ENCODE measurements at places on chromosomes 2 and 18.
A peak's percentile ranks its signal among the peaks of the same experiment; 100 is the strongest.

- DNase-seq = no peak
Observed at GRCh38 chr2:27855476-27855875, 34.7 kb downstream of the RBKS start.

GRCh38 chr2:12604341-12604740, 112.4 kb upstream of the TRIB2 start:
- no peak for DNase-seq

DNA sequence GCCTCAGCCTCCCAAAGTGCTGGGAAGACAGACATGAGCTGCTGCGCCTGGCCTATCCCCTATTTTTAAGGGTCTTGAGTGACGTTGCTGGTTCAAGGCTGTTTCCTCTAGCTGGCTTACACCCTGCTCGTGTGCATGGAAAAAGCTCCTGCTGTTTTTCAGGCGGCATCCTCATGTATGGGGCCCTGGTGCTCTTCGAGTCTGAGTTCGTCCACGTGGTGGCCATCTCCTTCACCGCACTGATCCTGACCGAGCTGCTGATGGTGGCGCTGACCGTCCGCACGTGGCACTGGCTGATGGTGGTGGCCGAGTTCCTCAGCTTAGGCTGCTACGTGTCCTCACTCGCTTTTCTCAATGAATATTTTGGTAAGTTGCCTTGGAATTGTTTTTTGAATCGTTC, 22.0 kb upstream of the NFATC1 start:
- no peak for DNase-seq

- no peak for DNase-seq
Observed at GRCh38 chr2:172998547-172999272, 76.9 kb upstream of the MAP3K20 start.

DNA sequence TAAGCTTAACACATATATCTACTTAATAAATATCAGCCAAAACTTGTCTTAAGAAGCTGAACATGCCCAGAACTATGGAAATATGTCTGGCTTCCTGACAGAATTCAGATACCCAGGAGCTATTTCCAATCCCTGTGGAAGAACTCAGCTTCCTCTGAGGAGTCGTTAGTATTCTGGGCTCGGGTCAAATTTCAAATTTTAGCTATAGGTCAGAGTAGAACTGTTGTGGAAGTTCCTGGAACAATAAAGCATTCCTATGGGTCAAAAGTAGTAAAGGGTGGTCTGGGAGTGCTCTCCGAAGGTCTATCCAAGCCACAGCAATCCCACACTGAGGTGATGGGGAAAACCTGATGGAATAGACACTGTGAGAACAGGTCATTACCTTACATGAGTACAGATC, 342.7 kb upstream of the CHST9 start:
- no peak for DNase-seq

DNA sequence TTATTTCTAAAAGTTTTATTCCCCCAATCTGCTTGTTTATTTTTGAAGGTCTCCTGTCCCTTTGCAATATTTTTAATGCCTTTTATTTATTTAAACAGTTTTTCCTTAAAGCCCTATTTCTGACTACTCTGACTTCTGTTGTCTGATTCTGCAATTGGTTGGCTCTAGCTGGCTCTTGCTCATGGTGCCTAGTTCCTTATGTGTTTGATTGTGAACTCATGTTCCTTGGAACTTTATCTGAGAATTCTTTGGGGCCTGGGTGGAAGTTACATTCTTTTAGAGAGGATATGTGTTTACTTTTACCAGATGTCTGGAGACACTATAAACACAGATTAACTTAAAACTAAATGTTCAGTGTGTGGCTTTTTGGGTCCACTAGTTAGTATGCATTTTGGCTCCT, 175.9 kb downstream of the DYSF start:
- no peak for DNase-seq

DNA sequence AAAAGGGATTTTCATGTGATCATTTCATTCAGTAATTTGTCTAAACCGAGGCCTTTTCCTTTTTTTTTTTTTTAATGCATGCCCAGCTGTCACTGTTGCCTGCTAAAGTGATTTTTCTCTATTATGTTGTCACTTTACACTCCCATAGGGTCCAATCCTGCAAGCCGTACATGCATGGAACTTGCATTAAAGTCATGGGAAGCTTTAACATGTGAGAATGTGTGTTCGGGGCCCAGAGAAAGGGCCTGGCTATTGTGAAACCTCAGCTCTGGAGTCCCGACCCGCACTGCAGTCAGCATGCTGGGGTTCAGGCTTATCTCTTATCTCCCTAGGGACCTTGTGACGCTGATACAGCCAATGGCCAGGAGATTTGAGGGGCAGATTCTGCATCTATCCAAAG, 474.6 kb downstream of the SLC4A3 start:
- DNase-seq = no peak

- no peak for DNase-seq
Observed at GRCh38 chr2:206570199-206570598, 72.1 kb upstream of the FAM237A start.

- no peak for DNase-seq
Observed at GRCh38 chr18:69230204-69230603, 170.5 kb upstream of the DOK6 start.

- no peak for DNase-seq
Observed at GRCh38 chr2:163248376-163249253, 410.0 kb upstream of the KCNH7 start.

- DNase-seq = no peak
Observed at GRCh38 chr2:178404368-178404767, 46.6 kb downstream of the PRKRA start.

DNA sequence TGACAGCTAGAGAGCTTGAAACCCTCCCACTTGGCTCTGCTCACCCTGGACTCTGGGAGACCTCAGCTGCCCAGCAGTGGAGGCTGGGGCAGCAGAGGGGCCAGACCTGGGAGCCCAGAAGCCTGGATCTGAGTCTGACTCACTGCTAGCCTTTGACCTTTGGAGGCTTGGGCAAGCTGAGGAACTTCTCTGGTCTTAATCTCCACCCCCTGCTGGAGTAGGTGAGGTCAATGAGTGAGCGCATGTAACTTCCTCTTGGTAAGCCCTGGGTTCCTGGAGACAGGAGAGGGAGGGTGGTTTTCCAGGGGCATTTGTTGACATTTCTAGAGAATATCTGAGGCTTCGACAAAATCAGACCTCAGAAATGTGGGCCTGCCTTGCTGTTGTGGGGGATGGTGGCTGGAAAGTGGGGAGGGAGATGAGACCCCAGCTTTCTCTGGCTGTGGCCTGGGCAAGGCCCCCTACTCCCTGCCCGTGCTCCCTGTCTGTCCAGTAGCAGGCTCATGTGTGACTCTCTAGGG, 73.0 kb upstream of the YWHAQ start:
- DNase-seq = no peak

GRCh38 chr2:220166616-220167015, 539.2 kb downstream of the SLC4A3 start:
- no peak for DNase-seq

DNA sequence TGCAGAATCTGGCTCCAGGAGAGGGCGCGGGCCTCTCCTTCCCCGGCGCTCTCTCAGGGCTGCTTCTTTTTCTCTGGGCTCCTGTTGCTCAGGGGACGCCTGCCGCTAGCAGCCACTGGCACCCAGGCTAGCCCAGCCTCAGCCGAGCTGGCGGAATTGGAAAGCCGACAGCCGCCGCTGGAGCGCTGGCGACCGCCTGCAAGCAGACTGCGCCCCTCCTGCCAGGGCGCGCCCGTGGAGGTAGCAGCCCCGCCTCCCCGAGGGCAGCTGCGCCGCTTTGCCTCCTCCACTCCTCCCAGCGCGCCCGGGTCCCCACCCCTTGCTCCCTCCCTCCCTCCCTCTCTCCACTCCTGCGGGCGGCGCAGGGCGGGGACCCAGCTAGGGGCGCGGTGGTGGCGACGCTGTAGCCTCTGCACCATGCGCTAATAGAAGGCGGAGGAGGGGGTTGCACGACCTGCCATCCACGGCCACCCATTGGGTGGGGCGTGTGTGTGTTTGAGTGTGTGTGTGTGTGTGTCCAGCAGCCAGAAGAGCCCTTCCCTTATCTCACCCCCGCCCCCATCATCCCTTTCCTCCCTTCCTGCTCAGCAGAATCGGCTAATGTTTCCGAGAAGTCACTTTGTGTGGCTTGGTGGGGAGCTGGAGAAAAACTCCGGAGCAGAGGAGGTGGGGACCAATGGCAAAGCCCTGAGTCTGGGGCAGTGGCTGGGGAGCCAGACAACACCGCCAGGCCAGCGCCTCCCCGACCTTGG, at the start of gene SCN9A:
Gene SCN9A (minus strand): TSS at position 209 of the 752 bp plus-strand sequence. CDS start 64,188 bp downstream, outside the sequence.
- DNase-seq = peak; percentile 73

DNA sequence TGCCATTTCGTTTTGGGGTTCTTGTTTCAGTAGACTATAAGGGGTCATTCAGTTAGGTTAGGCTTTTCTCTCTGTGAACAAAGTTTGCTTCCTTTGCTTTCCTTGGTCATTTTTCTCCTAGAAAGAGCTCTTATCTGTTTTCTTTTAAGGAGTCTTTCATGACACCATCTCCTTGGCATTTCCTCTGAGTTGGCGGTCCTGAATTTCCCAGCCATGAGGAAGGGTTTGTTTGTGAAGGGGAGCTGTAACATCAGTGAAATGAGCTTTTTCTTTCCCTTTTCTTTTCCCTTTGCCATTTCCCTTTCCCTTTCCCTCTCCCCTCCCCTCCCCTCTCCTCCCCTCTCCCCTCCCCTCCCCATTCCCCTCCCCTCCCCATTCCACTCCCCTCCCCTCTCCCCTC, 61.7 kb downstream of the MAP4K4 start:
- DNase-seq = no peak

- peak; percentile 93 for DNase-seq
Observed at GRCh38 chr2:95043300-95044093, 18.0 kb downstream of the MAL start.

- DNase-seq = no peak
Observed at GRCh38 chr2:239720361-239721360, 304.5 kb downstream of the NDUFA10 start.

GRCh38 chr2:33529771-33530481, 53.5 kb downstream of the RASGRP3 start:
- DNase-seq = no peak

GRCh38 chr2:127551221-127551930, 15.9 kb downstream of the MYO7B start:
- DNase-seq = no peak

GRCh38 chr18:9506046-9506792, 30.9 kb downstream of the RALBP1 start:
- no peak for DNase-seq

GRCh38 chr2:100736121-100736915, 83.6 kb upstream of the NPAS2 start:
- DNase-seq = no peak

GRCh38 chr18:374721-375168, 106.9 kb upstream of the THOC1 start:
- no peak for DNase-seq

- DNase-seq = no peak
Observed at GRCh38 chr18:52000435-52000834, 339.6 kb upstream of the DCC start.

DNA sequence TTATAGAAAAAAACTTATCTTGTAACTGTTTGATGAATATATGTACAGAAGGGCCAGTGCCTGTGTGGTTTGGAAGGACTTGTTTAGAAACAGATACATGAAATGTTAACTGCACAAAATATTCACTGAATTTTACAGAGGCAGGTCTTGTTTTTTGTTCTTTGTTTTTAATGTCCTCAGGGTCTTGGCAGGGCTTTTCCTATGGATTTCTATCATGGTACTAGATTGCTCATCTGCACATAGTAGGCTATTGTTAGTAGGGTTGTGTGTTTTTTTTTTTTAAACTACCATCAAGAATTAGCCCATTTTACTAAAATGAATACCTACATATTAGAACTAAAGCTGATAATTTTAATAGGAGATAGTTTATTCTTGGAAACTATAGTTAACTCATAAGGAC, 3.5 kb downstream of the CABYR start:
- DNase-seq = no peak

DNA sequence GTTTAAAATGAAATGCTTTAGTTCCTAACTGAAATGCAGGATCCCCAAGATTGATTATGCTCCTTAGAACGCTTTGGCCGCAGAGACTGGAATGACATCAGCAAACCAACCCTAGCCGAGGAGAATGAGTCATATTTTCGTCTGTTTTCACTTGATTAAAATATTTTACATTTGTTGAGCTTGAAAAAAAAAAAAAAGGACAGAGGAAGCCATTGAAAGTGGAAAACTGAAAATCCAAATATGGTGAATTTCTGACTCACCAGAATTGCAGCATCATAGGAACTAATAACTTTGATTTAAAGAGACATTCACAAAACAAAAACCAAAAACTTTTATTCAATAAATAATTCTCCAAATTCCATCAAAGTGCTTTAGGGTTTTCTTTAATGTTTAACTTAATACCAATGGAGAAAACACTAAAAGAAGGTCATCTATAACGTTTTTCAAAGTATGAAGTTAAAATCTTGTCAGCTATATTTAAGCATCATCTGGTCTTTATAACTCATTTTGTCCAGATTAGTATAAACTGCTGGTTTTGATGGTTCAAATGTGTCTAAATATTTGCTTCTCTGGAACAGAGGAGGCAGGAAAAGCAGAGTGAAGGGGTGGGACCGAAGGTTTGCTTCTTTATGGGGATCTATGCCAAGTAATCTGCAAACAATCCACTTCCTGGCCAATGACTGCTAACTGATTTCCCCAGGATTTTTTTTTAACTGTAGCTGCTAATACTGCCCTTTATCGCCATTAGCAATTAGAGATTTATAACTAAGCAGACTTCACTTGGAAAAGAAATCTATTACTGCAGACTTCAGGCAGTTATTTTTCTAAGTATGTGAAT, 30.9 kb upstream of the COL5A2 start:
- peak; percentile 7 for DNase-seq

DNA sequence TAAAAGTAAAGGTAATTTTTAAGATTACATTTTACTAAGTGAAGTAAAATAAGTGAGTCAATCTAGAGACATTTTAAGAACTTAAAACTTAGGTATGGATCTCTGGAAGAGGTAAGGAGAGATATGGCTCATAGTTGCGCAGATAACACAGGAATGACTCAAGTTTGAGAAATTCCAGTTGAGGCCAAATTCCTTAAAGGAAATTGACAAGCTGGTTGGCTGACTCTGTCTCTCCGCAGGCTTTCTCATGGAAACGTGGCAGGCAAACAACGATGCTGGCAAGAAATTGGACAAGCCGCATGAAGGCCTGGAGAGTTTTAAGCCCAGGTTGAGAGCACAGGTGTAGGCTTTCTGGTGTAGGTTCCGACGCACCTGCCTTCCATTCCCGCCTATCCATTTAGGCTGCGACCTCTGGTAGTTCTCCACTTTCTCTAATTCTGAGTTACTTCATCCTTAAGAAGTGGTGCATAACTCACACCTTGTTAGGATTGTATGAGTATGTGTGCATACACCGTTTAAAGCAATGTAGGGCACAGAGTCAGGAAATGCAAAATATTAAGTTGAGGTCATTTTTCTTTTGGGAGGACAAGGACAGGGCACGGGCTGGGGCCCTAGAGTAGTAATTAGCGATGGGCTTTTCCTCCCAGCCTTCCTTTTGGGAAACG, 589 bp upstream of the DAW1 start:
- DNase-seq = no peak

GRCh38 chr18:9913151-9913525, 678 bp upstream of the VAPA start:
- DNase-seq = no peak

DNA sequence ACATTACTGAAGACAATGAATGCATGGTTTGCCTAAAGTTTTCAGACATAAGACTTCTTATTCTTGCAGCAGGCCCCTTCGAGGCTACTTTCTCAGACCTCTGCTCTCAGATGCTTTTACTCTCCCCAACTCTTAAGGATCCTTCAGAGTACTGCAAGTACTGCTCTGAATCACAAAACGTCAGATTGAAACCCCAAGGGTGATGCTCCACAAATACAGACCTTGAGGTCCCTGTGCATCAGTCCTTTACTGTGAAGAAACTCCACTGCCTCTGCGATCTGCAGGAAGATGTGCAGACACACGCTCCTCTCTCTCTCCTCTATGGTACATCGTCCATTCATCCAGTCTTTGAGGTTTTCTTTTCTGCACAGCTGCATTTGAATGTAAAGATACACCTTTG, 52.8 kb downstream of the EIF2AK3 start:
- no peak for DNase-seq

Data from Ammon's horn (tissue), 1 donor.